ENCODE measurements at places on chromosomes 16 and 17.
A peak's percentile ranks its signal among the peaks of the same experiment; 100 is the strongest.

DNA sequence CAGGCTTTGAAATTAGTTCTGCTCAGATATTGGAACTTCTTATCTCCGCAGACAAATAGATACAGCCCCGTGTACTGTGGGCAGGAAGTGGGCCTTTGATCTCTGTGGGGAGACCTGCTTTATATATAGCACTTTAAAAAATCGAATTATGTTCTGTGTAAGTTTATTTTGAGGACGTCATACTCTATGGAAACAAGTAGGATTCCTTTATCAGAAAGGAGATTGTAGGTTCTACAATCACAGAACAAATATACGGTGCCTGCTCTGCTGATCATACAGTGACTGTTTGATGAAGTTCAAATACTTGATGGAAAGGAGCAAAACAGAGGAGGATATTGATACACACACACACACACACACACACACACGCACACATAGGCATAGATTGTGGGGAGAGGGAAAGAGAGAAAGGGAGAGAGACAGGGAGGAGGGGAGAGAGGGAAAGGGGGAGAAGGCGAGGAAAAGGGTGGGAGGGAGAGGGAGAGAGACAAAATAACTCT is 14.7 kb upstream of the TMEM220 start:
- DNase-seq: no peak

- no peak for DNase-seq
Observed at GRCh38 chr16:17072104-17072503, 398.7 kb downstream of the XYLT1 start.

DNA sequence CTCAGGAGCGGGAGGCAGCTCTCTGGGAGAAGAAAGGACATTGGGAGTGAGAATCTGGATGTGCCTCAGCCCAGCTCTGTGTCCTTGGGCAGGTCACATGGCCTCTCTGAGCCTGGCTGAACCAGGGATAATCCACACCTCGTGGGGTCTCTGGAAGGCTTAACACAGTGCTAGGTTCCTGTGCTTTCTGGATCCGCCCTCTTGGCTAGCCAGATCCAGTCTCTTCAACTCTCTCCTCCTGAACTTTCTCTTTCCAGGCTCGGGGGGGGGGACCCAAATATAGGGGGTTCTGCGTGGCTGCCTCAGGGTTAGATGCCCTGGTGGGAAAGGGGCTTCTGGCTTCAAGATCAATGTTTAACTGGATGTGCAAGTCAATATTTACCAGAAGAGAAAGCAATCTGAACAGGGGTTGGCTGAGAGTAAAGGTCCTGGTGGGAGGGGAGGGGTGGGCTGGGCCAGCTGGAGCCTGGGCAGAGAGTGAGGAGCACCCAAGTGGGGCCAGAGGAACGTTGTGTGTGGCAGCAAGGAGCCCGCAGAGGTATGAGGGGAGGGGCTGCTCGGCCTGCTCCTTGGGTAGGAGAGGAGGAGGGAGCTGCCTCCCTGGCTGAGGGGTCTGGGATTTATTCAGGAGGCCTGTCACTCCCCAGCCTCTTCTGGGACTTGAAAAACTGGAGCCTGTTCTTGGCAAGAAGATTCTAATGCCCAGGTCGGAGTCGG is at the start of gene SERPINF2:
SERPINF2 (plus strand) TSS at position 501 of the 717 bp plus-strand sequence. CDS start 2,125 bp downstream, outside the sequence.
- no peak for DNase-seq

GRCh38 chr17:78883089-78883532 is 19.9 kb downstream of the CEP295NL start:
- DNase-seq: peak; percentile 84

GRCh38 chr16:50323335-50324011 is 45.3 kb downstream of the BRD7 start:
- peak; percentile 59 for DNase-seq

DNA sequence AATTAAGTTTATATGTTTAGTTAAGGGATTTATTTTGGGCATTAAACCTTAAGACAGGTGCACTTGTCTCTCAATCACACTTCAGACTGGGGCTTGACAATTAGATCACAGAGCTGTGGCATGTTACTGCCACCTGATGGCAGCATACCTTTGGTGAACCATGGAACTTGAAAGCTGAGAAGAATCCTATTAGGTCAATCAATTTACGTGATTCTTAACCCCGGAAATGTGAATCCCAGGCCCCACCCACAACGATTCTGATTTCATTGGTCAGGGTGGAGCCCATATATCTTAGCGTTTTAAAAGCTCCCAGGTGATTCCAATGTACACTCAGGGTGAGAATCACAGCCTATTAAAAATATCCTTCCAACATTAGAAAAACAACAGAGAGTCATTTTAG is 91.0 kb downstream of the GSG1L start:
- DNase-seq: no peak

GRCh38 chr16:10852286-10852685 is 24.7 kb upstream of the CIITA start:
- no peak for DNase-seq

DNA sequence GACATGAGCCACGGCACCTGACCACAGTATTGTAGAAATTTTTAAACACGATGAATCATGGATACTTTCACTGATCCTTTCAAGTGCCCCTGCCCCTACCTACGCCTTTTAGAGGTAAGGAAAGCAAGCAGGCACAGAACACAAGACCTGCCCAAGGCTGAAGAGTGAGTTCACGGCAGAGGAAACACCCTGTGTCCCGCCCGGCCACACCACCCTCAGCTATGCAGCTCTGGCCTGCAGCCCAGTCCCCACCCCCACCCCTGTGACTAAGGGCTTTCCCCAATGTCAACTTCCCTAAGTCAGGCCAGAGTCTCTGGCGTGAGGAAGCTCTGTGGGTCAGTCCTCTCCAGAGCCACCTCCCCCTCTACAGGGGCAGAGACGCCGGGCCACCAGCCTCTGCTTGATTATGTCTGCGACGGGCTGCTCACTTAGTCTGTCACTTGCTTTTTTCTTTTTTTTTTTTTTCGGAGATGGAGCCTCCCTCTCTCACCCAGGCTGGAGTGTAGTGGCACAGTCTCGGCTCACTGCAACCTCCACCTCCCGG is 8.4 kb downstream of the SLC16A5 start:
- no peak for DNase-seq

DNA sequence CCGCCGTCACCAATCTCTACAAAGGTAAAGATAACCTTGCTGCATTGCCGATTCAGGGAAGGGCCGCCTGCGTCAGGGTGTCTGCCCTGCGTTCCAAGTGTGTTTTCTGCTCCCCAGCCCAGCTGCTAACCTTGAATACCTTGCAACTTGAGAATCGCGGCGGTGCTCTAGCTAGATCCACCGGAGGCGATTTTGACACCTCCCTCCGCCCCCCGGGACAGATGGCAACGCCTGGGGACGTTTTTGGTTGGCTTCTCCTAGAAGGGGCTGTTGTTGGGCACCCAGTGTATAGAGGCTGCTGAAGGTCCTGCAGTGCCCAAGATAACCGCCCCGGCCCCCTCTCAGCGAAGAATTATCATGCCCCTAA is 1.5 kb downstream of the HAPSTR1 start:
- peak; percentile 37 for DNase-seq

GRCh38 chr16:64253525-64253924 is 868.3 kb downstream of the CDH11 start:
- DNase-seq: no peak

Data from BE2C (cell line).